ENCODE measurements at places on chromosomes 2 and 18.

DNA sequence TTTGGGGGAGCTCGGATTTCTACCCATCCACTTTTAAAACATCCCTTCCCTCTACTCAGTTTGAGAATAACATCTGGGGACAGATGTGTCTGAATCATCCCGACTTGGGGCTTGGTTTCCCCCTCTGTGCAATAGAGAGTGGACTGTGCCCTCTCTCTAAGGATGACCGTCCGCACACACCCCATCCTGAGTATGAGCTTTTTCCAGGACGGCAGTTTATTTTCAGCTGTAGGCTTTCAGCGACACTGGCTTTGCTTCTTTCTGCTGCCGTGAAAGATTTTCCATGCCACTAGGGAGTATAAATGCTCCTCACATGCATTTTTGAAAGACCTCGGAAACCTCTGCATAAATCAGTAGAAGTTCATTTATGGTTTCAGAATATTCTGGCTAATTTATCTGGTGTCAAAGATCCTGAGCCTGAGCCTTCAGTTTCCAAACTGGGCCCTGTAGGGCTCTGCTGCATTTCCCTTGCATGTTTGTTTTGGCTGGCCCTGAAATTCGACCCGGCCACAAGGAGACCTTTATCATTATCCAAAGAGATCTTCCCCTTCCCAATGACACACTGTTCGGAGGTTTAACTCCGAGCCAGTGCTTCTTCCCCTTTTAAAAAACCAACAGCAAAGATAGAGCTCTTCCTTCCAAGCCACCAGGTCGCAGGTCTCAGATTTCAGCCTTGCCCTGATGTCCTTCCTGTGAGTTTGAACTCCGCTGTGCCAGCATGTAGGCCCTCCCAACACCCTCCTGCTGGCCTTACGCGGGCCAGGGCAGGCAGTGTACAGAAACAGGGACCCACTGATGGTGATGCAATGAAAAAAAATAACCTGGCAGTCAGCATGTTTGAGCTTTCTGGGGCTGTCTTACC lies 53.3 kb downstream of the FECH start:
- no peak for DNase-seq

GRCh38 chr2:156009293-156009692 lies 323.2 kb downstream of the NR4A2 start:
- DNase-seq, result no peak

DNA sequence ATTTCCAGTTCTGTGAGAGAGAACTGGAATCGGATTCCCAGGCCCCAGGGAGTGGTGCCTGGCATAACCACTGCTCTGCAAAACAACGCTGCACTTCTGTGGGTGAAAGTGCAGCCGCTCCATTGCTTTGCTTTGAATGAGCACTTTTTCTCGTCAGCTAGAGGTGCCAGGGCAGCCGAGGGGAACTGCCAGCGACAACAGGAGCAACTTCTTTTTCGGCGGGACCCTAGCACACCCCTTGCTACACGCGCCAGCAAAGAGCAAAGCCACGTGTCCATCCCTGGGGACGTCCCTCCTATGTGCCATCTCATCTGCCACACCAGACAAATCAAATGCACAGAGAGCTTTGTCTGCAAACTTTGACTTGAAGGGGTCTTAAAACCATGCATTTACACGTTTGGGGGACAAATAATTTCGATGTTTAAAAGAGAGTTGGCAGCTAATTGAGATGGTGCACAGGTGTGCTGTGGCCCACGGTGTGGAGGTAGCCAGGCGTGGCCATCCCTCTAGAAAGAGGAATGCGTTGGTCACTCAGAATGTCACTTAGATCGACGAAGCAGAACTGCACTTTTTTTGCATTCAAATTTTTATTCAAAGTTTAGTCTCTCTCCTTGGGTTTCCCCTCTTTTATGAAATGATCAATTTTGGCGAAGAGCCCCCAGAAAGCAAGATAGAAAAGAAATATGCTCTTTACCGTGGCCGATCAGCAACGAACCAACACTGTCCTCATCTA lies 151.8 kb downstream of the MBP start:
- no peak for DNase-seq

- DNase-seq, result no peak
These were observed 203.9 kb upstream of the RGPD4 start for GRCh38 chr2:107622741-107623310.

- no peak for DNase-seq
These were observed 8.2 kb downstream of the DPP4 start for GRCh38 chr2:162065767-162066166.

GRCh38 chr2:104851291-104852089 lies 2.4 kb upstream of the POU3F3 start:
- no peak for DNase-seq

- no peak for DNase-seq
These were observed 1.4 kb upstream of the CYP1B1 start for GRCh38 chr2:38077431-38077769.

- no peak for DNase-seq
These were observed 403 bp downstream of the MAP2 start for GRCh38 chr2:209424199-209424701.

GRCh38 chr2:34825686-34826085 lies 1226.6 kb upstream of the FAM98A start:
- no peak for DNase-seq

- no peak for DNase-seq
These were observed 8.1 kb downstream of the SIX2 start for GRCh38 chr2:45000921-45001868.

DNA sequence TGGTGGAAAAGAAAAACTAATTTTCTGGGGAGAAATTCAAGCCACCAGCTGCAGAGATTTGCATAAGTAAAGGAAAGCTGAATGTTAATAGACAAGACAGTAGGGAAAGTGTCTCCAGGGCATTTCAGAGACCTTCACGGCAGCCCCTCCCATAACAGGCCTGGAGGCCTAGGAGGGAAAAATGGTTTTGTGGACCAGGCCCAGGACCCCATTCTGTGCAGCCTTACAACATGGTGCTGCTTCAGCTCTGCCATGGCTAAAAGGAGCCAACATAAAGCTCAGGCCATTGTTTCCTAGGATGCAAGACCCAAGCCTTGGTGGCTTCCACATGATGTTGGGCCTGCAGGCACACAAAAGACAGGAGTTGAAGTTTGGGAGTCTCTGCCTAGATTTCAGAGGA lies 697.1 kb downstream of the SOCS6 start:
- DNase-seq, result no peak

GRCh38 chr2:64189167-64189566 lies 44.9 kb upstream of the PELI1 start:
- no peak for DNase-seq

- DNase-seq, result no peak
These were observed 1.6 kb downstream of the SH3BP4 start for GRCh38 chr2:234953116-234954031.

GRCh38 chr2:19772981-19773380 lies 128.8 kb downstream of the TTC32 start:
- DNase-seq, result no peak

DNA sequence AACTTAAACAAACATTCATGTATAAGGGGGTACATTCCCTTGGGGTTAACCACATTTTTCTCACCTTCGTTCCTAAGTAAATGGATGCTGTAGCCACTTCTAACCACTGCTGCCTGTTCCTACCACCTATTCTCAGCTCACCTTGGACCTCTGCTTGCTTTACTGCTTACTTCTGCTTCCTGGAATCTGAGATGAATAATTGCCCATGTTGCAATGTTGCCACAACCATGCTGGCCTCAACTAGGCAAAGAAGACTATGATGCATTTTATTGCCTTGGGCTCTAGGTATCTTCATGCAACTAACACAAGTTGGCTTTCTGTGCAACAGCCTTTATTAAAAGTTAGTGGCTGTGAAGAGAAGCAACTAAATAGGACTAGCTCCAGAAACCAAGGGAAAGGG lies 106.3 kb upstream of the TCF4 start:
- no peak for DNase-seq

DNA sequence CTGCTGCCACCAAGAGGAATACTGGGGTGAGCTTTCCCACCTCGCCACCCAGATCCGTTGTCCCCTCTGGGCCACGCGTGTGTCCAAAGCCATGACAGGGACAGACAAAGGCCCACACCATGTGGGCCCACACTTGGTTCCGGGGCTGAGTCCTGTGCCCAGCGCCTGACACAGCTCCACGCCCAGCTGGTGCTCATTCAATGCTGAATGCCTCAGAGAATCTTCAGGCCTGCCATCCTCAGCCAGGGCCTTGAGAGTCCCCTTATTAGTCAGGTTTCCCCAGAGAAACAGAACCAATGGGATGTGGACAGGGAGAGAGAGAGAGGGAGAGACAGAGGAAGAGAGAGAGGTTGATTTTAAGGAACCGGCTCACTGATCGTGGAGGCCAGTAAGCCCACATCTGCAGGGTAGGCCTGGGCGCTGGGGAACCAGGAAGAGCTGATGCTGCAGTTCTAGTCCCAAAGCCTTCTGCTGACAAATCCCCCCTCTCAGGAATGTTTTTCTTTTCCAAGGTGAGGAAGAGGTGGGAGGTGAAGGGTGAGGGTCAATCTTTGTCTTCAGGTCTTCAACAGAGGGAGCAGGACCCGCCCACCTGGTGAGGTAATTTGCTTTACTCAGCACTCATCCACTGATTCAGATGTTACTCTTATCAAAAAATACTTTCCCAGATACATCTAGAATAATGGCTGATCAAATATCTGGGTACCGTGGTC lies 10.2 kb upstream of the SPATA3 start:
- DNase-seq, result no peak

Measured in stimulated activated CD4-positive, alpha-beta T cell treated with anti-CD3 and anti-CD28 coated beads, Interleukin-12 subunit alpha, Interleukin-12 subunit beta, amount 100 ng/mL, for 48 hours (primary cell).